ENCODE measurements at places on chromosomes 12 and 14. TPM values are rescaled to one million over a fixed set of nuclear protein-coding genes. Genes with fewer than 3 reads are reported as not detected.

DNA sequence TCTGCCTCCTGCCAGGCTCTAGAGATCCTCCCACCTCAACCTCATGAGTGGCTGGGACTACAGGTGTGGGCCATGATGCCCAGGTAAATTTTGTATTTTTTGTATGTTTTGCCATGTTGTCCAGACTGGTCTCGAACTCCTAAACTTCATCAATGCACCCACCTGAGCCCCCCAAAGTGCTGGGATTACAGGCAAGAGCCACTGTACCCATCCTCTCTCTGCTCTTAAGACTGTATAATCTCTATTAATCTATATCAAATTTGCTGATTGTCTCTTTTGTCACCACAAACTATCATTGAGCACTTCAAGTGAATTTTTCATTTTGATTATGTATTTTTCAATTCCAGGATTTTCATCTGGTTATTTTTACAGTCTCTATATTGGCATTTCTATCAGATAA lies 440.3 kb downstream of the NOVA1 start:
- DNase-seq = no peak

GRCh38 chr12:13443498-13443897 lies 247.0 kb downstream of the EMP1 start:
- DNase-seq = peak; percentile 67

DNA sequence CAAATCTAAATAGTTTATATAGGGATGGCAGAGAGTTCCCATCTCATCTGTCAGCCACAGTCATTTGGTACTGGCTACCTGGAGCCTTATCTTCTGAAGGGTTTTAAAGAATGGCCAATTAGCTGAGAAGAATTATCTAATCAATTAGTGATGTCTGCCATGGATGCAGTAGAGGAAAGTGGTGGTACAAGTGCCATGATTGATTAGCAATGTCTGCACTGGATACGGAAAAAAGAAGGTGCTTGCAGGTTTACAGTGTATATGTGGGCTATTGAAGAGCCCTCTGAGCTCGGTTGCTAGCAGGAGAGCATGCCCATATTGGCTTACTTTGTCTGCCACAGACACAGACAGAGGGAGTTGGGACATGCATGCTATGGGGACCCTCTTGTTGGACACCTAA lies 7.9 kb upstream of the OAS2 start:
- DNase-seq = no peak

- DNase-seq = peak; percentile 72
These were observed 27.7 kb downstream of the FIGNL2 start for GRCh38 chr12:51820526-51821439.

The RNASE3 gene
- 0.33 TPM for polyA plus RNA-seq

The NPFF gene
- 1.0 TPM for polyA plus RNA-seq

Data from muscle of back (tissue), 13 donors.